Stimulated activated CD8-positive, alpha-beta memory T cell treated with anti-CD3 and anti-CD28 coated beads, Interleukin-7, amount 100 ng/mL, for 48 hours (primary cell): ENCODE measurements at places on chromosomes 2 and 18.

DNA sequence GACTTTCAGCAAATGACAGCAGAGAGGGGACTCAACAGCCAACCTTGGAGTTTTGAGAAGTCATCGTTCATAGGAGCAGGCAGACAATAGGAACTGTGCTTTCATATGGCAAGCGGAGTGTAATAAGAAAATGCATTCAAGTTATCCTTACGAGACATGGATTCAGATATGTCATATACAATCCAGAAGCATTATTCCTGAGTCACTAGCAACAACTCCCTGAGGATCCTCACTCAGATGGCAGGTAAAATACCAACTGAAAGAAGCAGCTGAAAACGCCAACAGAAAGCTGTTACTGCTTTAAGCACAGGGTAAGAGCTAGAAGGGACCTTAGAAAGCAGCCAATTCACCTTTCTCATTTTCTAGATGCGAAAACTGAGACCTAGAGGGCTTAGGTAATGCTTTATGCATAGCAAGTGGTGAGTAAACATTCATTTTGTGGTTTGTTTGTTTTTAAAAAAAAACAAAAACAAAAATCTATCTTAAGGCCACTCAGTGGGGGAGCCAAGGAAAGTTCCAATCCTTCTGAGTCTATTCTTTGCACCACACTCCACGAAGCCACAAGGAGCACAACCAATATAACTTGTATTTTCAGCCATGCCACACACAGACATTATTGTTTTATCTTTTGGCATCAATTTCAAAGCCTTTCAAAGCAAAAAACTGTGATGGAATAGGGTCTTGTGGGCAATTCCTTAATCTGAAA lies 89.1 kb upstream of the RIOK3 start:
- DNase-seq: no peak

DNA sequence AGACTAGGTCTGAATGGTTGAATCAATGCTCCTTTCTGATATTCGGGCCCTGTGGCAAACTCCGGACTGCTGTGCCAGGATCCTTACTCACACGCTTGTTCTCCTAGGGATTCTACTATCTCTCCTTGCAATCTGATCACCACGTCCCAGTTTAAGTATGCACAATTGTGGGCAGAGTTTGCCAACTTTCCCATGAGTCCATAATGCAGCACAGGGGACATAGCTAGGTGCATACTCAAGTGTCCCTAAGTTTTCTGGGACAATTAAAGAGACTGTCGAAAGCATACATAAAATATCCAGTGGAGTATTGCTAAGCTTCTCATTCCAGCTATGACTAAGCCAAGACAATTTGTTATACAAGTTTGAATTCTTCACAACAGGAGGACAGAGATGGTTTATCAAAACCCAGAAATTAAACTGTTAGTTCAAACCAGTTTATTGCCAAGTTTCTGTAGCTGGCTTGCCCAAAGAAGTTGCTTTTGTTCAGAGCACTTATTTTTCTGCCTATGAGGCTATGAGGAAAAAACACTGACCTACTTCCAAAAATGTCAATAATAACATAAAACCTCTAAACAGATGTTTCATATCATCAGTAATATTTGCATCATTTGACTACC lies 136.1 kb downstream of the EXOC6B start:
- no peak for DNase-seq

DNA sequence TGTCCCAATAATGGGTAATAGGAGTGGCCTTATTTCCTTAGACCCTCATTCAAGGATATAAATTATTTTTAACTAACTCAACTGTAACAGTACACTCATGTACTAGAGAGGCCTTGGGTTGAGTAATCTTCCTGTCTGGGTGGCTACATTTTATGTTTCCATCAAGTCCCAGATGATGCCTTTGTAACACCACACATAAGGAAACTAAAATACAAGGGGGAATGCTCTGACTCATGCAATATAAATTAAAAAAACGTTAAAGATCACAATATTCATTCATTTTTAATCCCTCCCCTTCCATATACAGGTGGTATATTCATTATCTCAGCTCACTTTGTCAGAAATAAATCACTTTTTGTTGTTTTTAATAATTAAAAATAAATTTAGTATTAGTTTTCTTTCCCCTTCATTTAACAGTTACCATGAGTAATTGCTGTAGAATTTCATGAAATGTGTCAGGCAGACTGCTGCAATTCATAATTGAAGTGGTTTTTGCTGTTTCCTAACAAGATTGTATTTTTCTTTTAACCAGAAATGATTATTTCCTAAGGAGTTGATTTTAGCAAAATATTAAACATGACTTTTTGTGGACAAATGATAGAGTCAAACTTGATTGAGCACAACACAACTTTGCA lies 1403.6 kb downstream of the SUCLG1 start:
- no peak for DNase-seq

DNA sequence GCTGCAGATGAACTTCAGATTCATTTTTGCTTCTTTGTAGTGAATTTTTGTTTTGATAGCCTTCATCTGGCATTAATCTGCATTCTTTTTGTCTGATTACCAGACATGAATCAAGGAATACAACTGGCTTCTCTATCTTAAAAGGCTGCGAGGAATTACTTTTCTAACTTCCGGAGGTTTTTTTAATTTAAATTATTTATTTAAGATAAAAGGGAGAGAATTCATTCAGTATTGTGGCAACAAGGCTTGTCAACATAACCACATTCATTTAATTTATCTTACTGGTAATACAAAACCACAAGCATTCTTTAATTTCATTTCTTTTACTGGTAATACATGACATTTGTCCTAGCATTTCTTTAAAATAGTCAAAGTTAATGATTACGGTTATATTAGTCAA lies 36.0 kb downstream of the CSRNP3 start:
- no peak for DNase-seq

DNA sequence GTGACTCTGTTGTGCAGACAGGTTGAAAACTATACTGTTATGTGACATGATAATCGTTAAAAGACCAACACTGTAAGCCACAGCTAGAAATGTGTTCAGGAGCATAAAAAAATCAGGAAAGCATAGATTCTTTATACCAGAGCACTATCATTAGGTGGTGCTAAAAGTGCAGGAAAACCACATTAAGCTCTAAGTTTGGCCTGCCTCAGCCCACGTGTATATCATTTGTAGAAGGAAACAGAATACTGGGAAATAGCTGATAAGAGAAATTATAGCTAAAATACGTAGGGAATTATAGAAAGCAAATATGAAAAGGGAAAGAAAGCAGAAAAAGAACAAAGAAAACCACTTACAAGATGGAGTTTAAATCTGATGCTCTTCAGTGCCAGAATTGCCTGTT lies 26.5 kb upstream of the C2orf74 start:
- no peak for DNase-seq

GRCh38 chr18:25853691-25854433 lies 236.6 kb downstream of the SS18 start:
- no peak for DNase-seq

- DNase-seq: no peak
Observed at GRCh38 chr2:16630463-16630862, 35.2 kb downstream of the CYRIA start.

GRCh38 chr2:169119123-169119760 lies 49.9 kb downstream of the DHRS9 start:
- DNase-seq: no peak

DNA sequence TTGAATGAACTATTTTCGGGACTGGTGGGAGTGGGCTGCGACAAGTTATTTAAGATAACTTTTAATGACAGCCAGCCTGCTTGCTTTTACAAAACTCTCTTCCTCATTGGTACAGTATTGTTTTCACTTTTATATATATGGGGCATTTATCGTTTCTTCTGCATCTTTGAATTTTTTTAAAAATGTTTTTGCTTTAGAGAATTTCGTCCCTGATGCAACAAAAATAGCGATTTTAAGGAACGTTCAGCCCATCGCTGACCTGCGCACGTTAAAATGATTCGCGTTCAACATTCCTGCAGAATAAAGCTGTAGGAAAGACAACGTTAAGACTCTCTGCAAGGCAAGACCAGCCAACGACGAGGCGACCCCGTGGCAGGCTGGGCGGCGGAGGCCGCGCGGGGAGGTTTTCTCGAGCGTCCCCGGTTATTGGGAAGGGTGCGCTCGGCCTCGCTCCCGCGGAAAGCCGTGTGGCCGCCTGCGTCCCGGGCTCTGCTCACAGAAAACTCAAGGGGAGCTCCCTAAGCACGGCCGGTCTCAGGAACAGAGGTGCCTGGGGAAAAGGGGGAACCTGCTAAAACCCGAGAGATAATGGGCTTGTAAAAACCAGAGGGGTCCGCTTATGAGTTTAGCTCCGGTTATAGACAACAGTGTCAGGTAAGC lies 3.0 kb downstream of the PAX8 start:
- DNase-seq: no peak

DNA sequence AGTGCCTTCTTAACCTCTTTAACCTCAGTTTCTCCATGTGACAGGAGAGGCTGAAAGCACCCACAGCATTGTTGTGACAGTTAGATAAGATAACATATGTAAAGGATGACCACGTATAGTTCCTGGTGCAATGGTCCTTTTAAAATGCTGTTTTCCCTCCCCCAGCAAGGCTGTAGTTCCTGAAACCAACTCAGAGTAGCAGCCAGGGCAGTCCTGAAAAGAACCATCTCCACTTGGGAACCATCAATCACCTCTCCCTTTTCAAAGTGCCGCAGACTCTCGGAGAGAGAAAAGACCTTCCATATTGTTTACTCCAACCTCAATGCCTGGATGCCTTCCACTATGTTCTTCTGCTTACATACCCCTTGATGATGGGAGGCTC lies 158.8 kb downstream of the DDX1 start:
- no peak for DNase-seq

- no peak for DNase-seq
Observed at GRCh38 chr2:217935901-217936684, 66.7 kb downstream of the TNS1 start.

DNA sequence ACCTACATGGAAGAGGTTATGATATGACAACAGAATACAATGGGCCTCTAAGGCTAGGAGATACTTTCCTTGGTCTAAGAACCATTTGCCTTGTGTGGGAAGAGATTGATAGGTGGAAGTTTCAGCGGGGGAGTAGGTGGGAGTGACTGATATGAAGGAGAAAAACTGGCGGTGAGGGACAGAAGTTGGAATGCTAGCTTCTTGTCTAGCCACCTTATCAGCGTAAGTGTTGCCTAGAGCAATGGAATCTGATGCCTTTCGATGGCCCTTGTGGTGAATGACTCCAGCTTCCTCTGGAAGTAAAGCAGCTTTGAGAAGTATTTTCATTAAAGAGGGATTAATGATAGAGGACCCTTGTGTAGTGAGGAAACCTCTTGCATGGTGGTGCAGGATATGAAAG lies 121.3 kb upstream of the GULP1 start:
- DNase-seq: no peak

DNA sequence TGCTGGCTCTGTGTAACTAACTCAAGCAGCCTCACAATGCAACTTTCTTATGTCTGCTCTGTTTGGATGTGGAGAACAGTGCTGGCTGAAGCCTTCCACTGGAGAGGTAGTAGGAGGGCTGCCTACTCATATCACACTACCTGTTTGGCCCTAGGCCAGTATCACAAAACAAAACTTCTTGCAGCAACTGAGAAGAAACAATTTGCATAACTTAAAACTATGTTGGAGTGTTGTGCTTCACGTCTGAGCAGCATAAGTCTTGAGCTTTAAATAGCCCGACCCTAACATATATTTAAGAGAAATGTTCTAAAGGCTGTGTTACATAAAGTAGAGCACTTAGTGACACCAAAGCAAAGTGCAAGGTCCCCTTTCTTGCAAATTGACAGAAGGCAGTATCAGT lies 204.9 kb upstream of the ACVR2A start:
- DNase-seq: no peak

GRCh38 chr2:47512581-47513083 lies 109.7 kb downstream of the MSH2 start:
- DNase-seq: no peak

- DNase-seq: no peak
Observed at GRCh38 chr2:109646961-109647360, 32.8 kb downstream of the SOWAHC start.

DNA sequence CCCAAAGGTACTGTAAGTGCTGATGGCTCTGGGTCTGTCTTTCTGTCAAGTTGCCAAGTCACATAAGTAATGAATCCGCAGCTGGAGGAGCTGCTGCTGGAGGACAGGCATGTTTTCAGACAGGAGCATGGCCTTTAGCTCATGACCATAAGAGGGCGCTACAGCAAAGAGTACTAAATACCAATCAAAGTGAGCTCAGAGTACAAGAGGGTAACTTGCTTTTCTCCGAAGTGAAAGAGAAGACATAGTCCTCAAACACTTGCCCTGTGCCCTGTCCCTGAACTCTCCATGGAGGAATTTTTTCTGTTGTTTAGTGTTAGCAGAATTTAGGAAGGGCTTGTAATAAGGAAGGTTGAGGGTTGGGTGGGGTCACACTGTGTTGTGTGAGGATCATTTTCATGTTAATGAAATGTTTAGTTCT lies 58.0 kb upstream of the EML6 start:
- no peak for DNase-seq

DNA sequence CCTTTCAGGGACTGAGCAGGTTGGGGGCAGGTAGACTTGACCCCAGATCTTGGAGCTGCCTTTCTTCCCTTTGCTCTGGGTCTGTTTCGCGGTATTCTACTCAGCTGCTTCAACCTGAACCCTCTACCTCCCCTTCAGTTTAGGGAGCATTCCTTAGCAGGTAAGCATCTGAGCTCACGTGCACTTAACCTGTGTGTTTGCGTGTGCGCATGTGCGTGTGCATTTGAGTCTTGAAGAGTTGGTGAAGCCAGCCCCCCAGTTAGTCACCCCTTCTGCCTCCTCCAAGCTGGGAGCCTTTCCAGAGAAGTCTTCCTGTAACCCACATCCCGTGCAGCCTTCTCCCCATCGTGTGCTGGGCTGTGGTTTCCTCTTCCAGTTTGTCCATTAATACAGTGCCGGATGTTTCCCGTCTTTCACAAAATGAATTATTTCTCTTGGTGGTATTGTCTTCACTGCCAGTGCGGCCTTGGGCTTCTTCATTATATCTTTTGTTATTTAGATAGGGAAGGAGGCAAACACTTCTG lies 33.2 kb downstream of the B3GNT2 start:
- DNase-seq: no peak

DNA sequence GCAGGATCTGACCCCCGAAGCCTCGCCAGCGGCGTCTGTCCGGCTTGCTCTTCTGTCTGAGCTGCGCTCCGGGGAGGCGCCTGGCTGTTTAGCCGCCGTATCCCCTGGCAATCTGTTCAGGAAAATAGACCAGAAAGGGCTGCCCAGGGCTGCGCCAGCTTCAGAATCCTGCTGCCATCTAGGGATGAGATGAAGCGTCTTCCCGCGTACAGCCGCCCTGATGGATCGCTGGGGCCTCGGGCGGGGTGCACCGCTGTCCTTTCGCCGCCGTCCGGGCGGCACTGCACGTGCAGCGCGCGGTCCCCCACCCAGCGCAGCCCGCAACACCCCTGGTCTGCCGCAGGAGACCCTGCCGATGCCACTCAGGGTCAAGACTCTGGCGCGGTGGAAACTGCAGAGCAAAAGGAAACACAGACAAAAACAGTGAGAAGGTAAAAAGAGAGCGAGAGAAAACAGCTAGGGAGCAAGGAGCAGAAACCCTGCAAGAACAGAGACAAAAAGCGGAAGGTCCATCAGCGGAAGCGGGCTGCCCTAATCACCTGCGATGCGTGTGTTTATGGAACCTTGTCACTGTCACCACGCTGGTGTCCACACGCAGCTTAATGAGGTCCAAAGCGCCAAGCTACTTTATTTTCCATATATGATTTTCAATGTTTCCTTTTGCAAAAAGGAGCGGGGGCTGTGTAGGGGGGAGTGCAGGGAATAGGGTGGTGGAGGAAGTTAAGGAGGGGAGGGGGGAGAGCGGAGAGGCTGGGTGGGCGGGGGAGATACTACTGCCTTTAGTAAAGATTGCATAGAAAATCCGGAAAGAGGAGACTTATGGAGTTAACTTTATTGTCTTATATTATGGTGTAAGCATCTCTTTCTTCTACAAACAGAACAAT lies 2113.3 kb upstream of the PIK3C3 start:
- no peak for DNase-seq

- DNase-seq: no peak
Observed at GRCh38 chr2:27088634-27089033, 2.1 kb downstream of the KHK start.
